NCI-H1417 treated with DMSO at 0.1 percent for 48 hours (cell line): ENCODE measurements at places on chromosomes 4 and X.
A peak's percentile ranks its signal among the peaks of the same experiment; 100 is the strongest.

DNA sequence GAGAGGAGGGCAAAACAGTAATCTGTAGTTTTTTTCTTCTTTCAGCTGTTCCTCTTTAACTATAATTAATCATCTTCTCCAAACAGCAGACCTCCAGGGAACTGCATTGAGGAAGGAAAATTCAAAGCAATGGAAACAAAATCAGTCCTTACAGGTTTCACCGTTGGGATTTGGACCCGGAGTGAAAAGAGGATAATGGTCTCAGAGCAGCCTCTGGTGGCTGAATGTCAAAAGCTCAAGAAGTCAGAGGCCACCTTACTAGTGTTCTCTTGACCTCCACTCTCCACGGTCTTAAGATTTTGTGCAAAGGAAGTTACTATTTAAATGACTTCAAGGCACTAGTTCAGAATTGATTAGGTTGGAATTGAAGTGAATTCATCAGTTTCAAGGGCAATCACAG is 16.0 kb upstream of the MID1 start:
- peak; percentile 15 for DNase-seq

DNA sequence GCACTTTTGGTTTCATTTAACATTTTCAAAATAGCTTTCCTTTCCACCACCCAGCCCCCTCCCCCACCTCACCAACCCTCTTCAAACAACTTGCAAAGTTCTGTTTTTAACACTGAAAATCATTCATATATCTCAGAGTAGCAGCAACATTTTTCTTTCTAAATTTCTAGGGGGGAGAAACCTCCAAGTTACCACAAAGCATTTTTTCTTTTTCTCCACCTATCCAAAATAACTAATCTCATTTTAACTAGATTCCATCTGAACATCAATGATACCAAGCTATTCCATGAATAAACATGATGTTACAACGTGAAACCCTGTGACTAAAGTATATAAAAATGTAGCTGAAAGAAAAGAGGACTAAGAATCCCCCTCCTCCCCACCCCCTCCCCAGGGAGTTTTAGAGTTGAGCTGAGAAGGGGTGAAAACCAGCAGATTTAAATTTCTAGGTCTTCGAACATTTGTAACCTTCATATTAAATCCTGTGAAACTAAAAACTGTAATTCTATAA is 5.2 kb downstream of the LDB2 start:
- no peak for DNase-seq

DNA sequence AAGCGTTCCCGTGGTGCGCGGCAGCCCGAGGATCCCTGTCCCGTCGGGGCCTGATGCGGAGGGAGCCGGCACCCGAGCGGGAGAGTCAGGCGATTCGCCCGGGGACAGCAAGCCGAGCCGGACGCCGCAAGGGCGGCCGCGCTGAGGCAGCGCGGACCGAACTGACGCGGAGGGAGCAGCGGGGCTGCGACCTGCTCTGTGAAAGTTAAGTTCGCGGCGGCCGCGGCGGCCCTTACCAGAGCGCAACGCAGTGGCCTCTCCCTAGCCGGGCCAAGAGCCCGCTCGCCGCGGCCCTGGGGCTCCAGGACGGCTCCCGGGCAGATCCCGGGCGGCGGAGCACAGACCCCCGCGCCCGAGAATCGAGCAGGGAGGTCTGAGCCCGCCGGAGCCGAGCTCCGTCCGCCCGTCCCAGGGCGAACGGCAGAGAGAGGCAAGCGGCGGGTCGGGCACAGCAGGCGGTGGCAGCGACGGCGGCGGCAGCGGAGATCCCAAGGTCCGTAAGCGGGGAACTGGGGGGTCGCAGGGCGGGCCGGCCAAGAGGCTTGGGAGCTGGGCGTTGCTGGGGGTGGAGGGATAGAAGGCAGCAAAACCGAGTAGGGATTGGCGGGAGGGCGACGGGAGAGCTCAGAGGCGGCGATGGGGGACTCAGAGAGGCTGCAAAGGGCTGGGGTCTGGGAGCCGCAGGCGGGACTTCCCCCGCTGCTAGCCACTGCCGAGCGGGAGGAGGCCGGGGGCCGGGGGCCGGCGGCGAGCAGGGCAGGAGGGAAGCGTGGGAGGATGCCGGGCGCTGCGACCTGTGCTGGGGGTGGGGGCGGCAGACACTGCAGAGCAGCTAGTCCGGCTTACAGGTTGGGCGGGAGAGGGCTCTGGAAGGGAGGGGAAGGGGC is 1.0 kb downstream of the GPR50 start:
- no peak for DNase-seq

DNA sequence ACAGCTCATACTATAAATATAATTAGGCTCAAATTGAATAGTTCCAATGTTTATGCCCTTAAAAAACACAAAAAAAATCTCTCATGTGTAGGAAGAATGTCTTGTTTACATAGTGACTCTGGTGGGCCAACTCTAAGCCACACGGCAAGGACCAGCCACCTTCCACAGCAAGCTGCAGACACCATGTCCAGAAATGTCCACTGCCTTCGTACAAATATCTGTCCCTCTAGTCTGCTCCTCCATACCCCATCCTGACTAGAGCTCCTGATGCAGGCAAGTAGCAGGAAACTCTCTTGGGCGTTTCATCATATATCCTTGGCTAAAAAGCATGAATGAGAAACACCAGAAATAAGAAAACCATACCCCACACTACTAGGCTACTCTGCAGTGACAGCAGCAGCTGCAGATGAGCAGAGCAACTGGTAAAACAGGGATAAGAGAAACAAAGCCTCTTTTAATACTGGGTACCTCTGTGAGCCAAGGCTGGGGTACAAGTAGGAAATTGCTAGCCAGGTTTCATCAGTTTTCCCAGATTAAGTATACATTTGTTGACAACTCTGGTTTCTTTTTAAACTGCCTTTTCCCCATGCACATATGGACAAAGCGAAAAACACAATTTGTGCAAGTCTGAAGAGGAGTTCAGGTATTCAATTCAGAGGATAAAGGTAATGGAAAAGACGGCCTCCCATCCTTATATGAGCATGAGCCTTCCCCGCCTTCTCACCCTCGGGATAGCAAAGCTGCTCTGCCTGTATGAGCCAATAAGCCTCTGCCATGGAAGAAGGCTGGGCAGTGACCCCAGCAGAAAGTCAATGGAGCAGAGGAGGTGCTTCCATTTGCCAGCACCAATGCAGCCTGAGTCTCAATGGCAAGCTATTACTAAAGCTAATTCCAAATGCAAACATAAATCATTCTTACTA is 245.4 kb downstream of the DCLK2 start:
- no peak for DNase-seq

DNA sequence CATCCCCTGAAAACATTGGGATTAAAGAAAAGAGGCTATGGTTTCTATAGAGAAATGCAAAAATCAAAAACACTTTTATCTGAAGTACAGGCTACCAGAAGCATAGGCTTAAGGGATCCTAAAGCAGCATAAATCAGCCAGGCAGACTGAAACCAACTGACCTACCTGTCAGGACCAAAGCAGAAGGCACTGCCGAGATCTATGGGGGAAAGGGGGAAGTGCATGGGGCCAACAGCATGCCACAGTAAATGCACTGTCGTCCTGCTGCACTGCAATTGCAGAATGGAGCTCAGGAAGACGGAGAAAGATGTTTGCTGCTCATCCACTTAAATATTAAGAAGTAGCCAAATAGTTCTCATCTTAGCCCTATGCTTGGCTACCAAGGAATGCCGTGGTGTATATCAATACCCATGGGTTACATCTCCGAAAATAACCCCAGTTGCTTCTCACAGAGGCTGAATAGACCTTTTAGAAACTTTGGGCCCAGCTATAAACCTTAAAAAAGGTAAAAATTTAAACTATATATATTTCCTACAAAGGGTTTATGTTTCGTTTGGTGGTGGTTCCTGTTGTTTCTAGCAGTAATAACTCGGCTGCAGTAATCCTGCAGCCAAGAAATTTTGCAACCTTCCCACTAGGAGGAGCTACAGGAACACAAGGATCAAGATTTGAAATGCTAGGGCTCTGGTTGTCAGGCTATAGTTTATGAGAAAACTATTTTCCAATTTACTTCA is 312.2 kb upstream of the DIAPH2 start:
- DNase-seq, result no peak

- no peak for DNase-seq
These were observed 104.7 kb downstream of the NHSL2 start for GRCh38 chrX:72015383-72015782.

DNA sequence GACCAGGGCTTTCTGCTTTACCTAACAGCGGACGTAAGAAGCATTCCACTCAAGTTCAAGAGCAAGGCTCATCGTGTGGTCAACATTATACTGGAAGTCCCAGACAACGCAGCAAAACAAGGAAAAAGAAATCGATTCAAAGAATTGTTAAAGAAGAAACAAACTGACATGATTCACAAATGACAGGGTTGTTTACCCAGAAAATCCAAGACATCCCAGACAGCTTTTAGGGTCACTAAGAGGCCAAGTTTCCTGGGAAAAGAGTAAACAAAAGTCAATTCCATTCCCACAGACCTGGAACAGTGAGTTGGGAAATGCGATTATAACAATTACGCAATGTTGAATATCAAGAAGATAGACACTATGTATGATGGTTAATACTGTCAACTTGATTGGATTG is 21.5 kb upstream of the HTRA3 start:
- no peak for DNase-seq

DNA sequence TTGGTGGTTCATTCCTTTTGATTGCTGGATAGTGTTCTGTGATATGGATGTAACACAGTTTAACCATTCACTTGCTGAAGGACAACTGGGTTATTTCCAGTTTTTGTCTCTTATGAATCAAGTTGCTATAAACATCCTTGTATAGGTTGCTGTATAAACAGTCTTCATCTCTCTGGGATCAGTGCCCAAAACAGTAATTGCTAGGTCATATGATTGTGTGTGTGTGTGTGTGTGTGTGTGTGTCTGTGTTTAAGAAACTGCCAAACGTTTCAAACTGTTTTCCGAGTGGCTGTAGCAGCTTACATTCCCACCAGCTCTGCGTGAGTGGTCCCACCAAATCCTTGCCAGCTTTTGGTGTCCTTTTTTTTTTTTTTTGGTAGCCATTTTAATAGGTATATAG is 60.4 kb downstream of the F11 start:
- DNase-seq, result no peak

GRCh38 chrX:138708268-138708667 is 3.2 kb downstream of the FGF13 start:
- DNase-seq, result no peak

- no peak for DNase-seq
These were observed 2.6 kb upstream of the IL13RA1 start for GRCh38 chrX:118724775-118725174.

DNA sequence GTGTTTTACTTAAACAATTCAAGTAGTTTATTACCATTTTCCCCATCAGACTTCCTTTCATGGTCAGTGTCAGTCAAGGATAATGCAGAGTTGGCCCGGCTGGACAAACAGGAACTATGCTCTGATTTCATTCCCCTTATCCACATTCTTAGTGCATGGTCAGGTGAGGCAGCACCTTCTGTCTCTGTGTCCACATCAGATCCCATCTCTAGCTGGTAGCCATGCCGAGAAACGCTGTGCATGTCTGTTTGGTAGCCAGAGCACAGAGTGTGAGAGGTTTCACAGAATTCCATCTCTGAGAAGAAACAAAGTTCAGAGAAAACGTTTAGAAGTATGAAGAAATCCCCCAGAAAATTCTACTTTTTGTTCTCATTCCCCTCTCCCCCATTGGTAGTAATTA is 423.7 kb upstream of the TEX13C start:
- no peak for DNase-seq

- DNase-seq, result peak; percentile 95
These were observed 216.4 kb downstream of the PALLD start for GRCh38 chr4:168713253-168713652.

GRCh38 chr4:89889289-89889688 is 5.4 kb upstream of the MMRN1 start:
- no peak for DNase-seq

GRCh38 chr4:135605076-135605475 is 1403.5 kb upstream of the PABPC4L start:
- DNase-seq, result no peak

DNA sequence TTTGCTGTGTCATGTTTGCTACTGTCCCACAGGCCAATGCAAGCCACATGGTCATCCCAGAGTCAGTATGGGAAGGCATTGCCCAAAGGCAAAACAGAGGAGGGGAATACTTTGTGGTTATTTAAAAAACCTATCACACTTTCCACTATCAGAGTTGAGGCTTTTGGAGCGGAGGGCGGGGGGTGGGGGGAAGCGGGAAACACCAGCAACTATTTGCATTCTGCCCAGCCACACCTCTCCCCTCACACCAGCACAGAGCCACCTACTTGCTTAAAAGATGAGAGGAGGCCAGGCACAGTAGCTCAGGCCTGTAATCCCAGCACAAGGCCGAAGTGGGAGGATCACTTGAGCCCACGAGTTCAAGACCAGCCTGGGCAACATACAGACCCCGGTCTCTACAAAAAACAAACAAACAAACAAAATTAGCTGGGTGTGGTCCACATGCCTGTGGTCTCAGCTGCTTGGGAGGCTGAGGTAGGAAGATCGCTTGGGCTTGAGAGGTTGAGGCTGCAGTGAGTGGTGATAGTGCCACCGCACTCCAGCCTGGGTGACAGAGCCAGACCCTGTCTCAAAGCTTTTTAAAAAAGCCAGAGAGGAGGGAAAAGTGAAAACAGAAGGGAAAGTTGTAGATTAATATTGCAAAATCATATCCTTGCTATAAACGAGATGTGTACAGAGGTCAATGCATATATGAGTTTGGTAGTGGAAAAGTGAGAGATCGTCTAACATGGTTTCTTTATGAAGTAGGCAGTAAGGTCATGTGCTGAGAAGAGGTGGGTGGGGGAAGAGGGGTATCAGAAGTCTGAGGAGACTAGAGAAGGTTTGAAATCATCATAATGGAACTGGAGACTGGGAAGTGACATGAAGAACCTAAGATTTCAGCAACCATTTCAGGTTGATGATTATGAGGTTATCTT is 1.9 kb upstream of the CHST7 start:
- DNase-seq, result no peak

GRCh38 chrX:30196322-30196721 is 19.0 kb upstream of the MAGEB2 start:
- DNase-seq, result no peak

DNA sequence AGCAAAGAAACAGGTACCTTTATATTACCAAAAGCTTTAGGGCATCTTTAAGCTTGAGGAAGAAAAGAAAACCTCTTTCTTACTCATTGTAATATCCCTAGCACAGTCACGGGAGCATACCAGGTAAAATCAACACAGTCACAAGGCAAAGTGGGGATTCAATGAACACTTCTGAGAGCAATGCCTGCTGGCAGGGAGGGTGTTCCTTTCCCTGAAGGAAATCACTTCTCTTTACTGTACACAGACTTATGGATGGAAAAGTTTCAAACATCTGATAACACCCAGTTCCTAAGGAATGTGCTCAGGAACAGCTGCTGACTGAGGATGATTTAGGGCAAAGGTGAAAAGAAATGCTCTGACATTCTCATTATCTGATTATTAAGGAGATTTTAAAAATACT is 94.8 kb downstream of the MAML3 start:
- no peak for DNase-seq
